ENCODE measurements at places on chromosomes 1 and 21. TPM values are rescaled to one million over a fixed set of nuclear protein-coding genes. Genes with fewer than 3 reads are reported as not detected.

- no peak for DNase-seq
- H3K4me1 ChIP-seq: peaks cover 19% of the 10 kb centered on the region
Measured at GRCh38 chr1:32239337-32239736, 7.7 kb upstream of the FAM167B start.

The OR10X1 gene
- not detected for total RNA-seq

The SERINC2 gene
- 0.34 TPM for total RNA-seq

GRCh38 chr1:23554481-23555269 is 4.6 kb downstream of the ID3 start:
- H3K27me3 ChIP-seq: no peaks in the 10 kb centered on the region
- H3K4me3 ChIP-seq: peak overlapping the region; percentile 81
- peaks cover 13% of the 10 kb centered on the region for H3K36me3 ChIP-seq

DNA sequence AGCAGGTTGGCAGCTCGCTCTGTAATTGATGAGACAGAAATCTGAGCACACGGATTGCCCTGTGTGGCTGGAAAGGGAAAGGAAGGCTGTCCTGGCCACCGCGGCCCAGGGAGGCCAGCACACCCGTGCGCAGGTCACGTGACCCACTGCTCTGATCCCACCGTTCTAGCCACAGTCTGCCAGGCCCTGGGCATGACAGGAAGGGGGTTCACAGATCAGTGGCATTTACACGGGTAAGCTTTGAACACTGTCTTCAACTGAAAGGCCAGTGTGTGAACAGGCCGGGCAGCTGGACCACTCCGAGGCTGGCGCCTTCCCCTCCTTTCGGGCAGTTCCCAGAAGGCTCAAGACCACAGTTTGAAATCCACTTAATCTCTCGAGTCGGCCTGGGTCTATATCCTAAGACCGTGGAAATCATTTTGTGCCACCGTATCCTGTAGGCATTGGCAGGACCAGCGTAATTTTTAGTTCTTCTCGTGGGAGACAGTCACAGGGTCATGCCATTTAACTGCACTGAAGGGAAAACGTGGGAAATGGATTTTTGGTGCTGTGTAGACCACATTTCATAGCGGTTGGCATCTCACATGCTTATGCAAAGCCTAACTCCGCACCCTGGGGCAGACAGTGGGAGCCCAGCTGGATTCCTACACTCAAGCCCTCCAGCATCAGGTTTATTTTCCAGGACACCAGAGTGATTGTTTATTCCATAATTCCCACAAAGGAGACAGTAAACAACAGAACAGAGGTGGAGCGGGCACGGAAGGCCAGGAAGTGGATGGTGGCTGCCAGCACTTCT is 3.1 kb upstream of the ADARB1 start:
- no peak overlapping the region for H3K27ac ChIP-seq
- H3K36me3 ChIP-seq: no peaks in the 10 kb centered on the region
- H3K27me3 ChIP-seq: no peaks in the 10 kb centered on the region
- no peak overlapping the region for H3K4me3 ChIP-seq
- peaks cover 13% of the 10 kb centered on the region for H3K4me1 ChIP-seq

DNA sequence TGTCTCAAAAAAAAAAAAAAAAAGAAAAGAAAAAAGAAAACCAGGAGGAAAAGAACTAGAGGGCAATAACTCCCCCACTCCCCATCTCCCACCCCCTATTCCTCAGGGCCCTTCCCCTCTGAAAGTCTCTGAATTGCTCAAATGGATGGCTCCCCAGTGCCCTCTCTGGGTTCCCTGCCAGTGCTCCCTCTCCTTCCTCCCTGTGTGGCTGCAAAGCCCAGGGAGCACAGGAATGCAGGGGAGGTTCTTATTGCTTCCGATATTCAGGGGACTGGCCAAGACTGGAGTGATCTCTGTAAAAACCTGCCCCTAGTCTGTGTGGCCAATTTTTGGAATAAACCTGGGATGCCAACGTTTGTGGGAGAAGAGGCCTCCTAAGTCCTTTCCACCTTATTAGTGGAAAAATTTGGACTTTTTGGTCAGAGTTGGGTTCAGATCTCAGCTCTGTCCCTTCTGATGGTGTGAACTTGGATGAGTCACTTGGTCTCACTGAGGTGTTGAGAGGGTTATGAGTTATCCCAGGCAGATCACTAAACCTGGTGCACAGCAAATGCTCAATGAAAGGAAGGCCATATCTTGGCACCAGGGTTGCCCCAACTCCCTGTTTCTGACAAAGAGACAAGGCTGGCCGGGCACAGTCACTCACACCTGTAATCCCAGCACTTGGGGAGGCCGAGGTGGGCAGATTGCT is 13.4 kb upstream of the ARHGEF10L start:
- H3K27ac ChIP-seq: no peak overlapping the region
- DNase-seq: no peak
- H3K4me1 ChIP-seq: no peaks in the 10 kb centered on the region
- peaks cover 22% of the 10 kb centered on the region for H3K27me3 ChIP-seq
- no peaks in the 10 kb centered on the region for H3K36me3 ChIP-seq
- H3K4me3 ChIP-seq: no peak overlapping the region

DNA sequence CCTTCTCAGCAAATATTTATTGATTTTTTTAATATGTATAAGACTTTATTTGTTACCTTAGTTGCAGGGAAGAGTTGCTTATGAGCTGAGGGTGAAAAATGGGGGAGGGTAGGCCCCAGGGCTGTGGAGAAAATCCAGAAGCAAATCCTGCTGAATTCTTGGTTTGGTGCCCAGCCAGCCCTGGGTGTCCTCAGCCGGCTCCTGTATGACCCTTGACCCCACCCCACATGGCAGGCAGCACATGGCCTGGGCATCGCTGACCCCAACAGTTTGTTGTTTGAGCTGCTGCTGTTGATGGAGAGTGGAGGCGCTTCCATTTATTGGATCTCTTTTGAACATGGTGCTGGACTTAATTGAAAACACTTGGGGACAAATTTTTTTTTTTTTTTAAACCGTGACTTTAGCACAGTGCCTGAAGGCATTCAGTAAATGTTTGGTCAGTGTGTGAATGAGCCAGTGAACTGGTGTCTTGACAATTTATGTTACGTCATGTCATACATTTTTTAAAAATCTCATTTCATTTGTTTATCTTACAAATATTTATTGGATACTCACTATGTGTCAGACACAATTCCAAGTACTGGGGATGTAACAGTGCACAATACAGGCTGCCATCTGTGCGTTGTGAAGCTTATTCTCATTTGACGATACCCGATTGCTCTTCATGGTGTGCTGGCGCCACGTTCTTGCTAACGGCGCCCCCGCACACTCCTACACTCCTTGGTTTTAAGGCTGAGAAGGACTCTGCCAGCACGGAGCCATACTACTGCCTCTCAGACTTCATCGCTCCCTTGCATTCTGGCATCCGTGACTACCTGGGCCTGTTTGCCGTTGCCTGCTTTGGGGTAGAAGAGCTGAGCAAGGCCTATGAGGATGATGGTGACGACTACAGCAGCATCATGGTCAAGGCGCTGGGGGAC is 98.8 kb downstream of the MTR start:
- H3K4me3 ChIP-seq: no peak overlapping the region
- no peak for DNase-seq
- H3K27ac ChIP-seq: no peak overlapping the region
- H3K36me3 ChIP-seq: peaks cover 69% of the 10 kb centered on the region

DNA sequence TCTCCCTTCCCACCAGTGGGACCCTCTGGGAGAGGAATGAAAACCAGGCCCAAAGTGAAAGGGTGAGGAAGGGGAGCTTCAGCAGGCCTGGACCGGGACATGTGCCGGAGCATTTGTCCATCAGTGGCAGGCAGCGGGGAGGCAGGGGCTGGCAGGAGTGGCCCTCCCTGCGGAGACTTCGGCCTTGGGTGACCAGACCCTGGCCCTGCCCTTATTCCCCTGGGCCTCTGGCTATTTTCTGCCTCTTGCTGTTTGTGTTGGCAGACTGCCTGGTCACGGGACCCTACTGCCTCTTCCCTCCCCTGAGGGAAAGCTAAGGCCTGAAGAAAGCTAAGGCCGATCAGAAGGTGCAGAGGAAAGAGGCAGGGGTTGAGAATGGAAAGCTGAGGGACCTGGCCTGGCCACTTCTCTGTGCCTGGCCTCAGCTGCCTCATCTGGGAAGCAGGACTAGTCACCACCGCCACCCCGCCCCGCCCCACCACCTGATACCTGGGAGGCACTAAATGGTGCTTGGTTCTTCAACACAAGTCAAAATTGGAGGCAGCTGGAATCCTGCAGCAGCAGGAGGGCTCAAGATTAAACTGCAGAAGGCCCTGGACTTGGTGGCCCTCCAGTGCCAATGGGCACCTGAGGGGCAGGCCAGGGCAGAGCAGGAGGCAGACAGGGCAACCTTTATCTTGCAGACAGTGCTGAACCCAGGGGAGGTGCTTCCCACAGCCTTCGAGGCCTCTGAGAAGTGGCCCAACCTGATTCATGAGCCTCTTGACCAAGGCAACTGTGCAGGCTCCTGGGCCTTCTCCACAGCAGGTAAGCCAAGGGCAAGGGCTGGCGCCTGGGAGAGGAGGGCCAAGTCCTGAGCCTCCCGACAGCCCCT is 7.9 kb downstream of the TINAGL1 start:
- H3K4me3 ChIP-seq: no peak overlapping the region
- peaks cover 1% of the 10 kb centered on the region for H3K4me1 ChIP-seq
- H3K27ac ChIP-seq: no peak overlapping the region
- H3K27me3 ChIP-seq: peaks cover 12% of the 10 kb centered on the region

DNA sequence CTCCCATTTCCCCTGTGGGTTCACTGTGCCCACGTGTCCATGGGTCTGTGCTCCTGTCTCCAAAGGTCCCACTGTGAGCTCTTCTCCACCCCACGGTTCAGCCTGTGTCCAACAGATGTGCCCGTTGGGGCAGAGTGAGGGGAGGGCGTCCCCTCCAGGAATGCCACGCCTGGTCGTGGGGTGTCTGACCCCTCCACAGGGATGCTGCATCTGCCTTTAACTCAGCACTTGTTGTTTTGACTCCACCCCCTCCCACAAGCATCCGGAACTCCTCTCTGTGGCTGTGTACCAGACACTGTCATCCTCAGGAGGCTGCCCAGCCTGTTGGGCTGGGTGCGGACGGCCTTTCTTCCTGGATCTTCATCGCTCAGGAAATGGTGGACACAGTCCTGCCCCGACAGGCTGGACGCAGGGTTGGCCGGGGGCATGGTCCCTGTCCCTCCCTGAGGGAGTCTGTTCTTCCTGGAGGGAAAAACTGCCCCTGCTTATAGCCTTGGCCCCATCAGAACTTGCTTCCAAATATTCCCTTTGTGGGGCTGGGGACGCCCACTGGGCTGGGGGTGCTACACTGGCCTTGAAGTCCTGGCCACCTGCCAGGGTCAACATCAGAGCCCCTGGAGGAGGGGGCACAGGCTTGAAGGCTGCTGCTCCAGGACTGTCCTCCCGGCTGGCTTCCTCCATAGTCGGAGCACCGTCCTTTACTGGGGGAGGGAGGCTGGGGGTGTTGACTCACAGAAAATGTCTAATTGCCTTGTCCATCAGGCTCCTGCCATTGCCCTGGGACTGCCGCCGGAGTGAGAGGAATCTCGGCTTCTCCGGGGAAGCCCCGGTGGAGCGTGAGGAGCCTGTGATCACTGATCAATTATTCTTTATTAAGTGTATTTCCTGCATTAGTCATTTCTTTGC is 182.0 kb upstream of the C1orf174 start:
- H3K4me3 ChIP-seq: no peak overlapping the region
- H3K27ac ChIP-seq: no peak overlapping the region
- no peaks in the 10 kb centered on the region for H3K4me1 ChIP-seq
- DNase-seq: no peak

The ALG14 gene
- total RNA-seq: 4.4 TPM

DNA sequence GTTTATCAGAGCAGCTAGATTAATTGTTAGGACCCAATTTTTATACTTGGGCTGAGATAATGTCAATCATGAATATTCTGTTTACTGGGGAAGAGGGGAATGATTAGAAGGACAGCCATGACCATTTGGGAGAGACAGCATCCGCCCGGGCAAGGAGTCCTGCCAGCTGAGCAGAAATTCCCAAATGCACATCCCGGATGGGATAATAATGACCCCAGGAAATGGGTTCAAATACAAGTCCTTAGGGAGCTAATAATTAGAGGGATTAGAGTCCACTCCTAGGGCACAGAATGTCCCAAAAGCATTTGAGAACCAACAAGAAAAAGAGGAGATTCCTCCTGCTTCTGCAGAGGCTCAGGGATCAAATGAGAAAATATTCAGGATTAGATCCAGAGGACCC is 115.9 kb downstream of the LRRC53 start:
- no peaks in the 10 kb centered on the region for H3K36me3 ChIP-seq
- no peaks in the 10 kb centered on the region for H3K27me3 ChIP-seq
- DNase-seq: no peak
- H3K4me3 ChIP-seq: no peak overlapping the region
- no peak overlapping the region for H3K27ac ChIP-seq

- DNase-seq: no peak
- no peak overlapping the region for H3K27ac ChIP-seq
- no peaks in the 10 kb centered on the region for H3K36me3 ChIP-seq
- H3K4me1 ChIP-seq: peaks cover 12% of the 10 kb centered on the region
- no peak overlapping the region for H3K4me3 ChIP-seq
Measured at GRCh38 chr1:85030536-85030935, 17.8 kb downstream of the MCOLN3 start.

The MTARC2 gene
- not detected for total RNA-seq

DNA sequence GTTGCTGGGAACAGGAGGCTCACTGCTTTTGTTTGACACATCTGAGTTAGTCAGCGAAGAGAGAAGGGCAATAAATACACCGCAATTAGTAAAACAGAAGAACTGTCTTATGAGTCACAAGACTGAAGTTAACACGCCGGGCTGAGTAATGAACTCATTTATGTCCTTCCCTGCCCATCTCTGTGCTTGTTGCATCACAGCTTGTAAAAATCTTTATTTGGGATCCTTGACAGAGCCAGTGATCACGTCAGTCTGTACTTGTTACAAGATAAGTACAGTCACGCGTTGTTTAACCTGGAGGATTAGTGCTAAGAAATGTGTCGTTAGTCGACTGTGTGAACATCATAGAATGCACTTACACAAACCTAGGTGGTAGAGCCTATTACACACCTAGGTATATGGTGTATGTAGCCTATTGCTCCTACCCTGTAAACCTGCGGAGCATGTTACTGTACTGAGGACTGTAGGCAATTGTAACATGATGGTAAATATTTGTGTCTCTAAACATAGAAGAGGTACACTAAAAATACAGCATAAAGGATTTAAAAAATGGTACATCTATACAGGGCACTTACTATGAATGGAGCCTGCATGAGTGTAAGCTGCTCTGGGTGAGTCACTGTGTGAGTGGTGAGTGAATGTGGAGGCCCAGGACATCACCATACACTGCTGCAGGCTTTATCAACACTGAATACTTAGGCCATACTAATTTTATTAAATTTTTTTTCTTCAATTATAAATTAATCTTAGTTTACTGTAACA is 272.2 kb downstream of the TNR start:
- no peak overlapping the region for H3K4me3 ChIP-seq
- H3K27ac ChIP-seq: no peak overlapping the region
- H3K36me3 ChIP-seq: no peaks in the 10 kb centered on the region
- H3K4me1 ChIP-seq: peaks cover 3% of the 10 kb centered on the region
- DNase-seq: peak; percentile 13
- peaks cover 35% of the 10 kb centered on the region for H3K27me3 ChIP-seq

The RPE65 gene
- not detected for total RNA-seq

The FTCD gene
- 0.22 TPM for total RNA-seq
